ENCODE measurements at places on chromosomes 12 and 14. TPM values are rescaled to one million over a fixed set of nuclear protein-coding genes. Genes with fewer than 3 reads are reported as not detected.

DNA sequence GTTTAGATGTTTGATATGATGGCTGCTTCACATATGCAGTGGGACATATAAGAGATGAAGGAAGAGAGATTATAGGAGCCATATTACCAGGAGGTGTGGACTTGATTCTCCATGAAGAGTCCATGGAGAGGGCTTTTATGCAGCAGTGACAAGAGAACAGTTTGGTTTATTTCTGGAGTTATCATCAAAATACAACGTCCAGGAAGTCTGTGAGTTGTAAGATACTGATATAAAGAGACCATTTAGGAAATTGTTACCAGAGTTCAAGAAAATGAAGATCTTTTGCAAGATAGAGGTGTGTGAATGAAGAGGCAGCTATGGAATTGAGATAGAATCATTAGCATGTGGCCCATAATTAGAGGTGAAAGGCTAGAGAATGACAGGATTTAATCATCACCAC, 431.7 kb downstream of the NPAS3 start:
- DNase-seq, result no peak

DNA sequence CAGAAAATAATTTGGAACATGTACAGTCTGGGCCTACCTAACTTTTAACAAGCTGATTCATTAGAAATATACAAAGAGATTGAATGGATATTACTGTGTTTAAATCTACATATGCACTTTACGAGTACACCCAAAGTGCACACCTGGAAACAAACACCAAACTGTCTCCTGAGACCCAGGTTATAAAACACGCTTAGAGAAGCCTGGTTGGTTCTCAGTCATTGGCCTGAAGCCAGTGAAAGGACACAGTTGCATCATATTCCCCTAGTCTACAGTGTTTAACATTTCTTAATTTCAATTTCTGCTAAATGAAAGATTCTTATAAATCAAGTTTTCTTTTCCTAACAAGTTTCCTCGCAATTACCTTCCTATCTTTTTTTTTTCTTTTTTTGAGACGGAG, 209.5 kb downstream of the FBXL14 start:
- no peak for DNase-seq

DNA sequence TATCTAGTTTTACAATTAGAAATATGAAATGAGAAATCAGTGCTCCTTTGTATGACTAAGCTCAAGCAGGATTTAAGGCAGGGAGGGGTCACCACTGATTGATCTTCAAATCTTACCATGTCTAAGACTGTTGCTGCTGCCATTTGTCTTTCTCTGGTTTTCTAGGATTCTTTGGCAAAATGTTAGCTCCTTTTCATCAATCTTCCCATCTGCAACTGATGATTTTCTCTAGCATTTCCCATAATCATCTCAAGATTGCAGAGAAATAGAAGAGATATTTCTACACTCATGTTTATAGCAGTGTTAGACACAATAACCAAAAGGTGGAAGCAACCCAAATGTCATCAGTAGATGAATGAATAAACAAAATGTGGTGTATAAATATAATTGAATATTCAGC, 175.0 kb downstream of the RAD51B start:
- no peak for DNase-seq

DNA sequence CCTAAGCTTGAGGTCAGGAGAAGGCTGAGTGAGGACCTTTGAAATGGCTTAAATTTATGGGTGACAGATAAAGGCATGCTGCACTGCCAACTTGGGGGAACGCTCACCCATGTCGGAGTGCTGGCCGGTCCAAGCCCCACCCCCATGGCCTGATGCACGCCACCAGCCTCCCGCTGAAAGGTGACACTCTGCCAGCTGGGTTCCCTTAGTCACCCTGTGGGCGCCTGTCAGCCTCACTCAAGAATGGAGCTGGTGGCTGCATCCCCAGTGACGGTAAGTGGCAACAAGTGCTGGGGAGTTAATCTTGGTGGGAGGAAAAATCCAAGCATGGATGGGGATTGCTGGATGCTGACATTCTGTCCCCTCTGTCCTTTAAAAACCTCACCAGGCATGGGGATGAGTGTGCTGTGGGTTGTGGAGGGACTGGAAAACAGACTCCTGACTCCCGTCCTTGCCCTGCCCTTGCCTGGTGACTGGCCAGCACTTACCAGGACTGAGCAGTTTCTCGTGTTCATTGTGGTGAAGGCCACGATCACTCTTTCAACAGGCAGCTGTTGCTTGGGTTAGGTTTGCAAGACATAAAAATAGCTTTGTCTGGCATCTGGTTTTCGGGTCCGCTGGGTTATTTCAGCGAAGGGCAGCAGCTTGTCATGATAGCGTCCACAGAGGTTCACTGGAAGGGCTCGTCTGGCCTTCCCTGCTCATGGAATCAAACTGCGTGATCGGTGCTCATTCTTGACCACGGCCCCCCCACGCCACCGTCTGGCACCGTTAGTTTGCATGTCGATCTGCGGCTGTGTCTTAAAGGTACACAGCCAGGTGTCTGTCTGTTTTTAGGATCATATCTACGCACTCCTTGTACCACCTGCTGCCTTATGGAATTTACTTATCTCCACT, 15.0 kb downstream of the ACACB start:
- DNase-seq, result no peak

- no peak for DNase-seq
Measured at GRCh38 chr14:95097385-95097784, 59.9 kb downstream of the DICER1 start.

DNA sequence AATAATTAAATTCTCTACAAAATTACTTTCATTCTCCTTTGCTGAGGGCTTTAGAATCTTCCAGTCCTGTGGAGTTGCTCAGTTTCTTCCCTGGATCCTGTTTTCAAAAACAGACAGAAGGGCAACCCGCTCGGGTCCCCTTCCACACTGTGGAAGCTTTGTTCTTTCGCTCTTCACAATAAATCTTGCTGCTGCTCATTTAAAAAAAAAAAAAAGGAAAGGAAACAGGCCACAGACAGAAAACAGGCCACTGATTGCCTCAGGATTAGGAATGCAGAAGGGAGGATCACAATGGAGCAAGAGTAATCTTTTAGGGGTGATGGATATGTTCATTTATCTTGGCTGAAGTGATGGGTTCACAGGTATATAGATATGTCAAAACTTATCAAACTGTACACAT, 29.5 kb upstream of the HIGD1C start:
- DNase-seq, result no peak

DNA sequence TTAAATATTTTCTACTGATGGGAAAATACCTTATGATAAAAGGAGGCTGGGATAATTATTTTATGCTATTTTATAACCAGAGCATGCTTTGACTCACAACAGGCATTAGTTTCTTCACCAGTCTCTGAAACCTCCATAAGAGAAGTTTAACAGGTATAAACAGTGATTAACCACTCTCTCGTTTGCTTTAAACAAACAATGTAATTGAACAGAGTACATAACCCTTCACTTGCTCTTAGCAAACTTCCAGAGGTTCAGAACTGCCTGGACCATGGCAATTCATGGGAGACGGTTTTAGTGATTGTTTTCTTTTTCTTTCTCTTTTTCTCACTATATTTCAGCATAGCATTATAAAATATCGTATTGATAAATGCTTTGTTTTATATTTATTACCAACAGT, 35.3 kb downstream of the CFAP251 start:
- DNase-seq, result no peak

GRCh38 chr12:91053951-91054715, 3.7 kb downstream of the KERA start:
- DNase-seq, result no peak

- peak; percentile 44 for DNase-seq
Measured at GRCh38 chr12:113403435-113404415, at the start of gene SDS. TSS of gene SDS (minus strand) at chr12:113403887. CDS start at chr12:113399708, 4,179 bp downstream.

DNA sequence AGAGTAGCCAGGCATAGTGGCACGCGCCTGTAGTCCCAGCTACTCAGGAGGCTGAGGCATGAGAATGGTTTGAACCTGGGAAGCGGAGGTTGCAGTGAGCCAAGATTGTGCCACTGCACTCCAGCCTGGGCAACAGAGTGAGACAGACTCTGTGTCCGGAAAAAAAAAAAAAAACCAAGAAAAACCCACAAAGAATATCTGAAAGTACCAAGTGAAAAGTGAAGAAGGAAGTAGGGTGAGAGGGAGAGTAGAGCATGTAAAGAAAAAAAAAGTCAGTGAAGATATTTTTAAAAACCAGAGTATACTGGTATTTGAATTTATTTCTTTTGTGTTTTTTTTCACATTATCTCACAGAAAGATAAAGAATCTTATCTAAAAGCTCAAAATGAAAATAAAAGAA, 43.3 kb upstream of the ISM2 start:
- no peak for DNase-seq

DNA sequence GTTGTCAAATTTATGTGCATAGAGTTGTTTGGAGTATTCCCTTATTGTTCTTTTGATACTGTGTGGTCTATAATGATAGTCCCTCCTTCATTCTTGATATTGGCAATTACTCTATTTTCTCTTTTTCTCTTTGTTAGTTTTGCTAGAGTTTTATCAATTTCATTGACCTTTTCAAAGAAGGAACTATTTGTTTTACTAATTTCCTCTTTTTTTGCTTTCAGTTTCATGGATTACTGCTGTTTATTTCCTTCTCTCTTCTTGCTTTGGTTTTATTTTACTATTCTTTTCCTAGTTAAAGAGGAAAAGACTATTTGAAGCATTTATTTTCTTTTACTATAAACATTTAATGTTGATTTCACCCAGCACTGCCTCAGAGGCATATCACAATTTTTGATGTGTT, 250.9 kb upstream of the PELI2 start:
- no peak for DNase-seq

GRCh38 chr14:100399052-100399849, 76.1 kb downstream of the SLC25A47 start:
- no peak for DNase-seq

DNA sequence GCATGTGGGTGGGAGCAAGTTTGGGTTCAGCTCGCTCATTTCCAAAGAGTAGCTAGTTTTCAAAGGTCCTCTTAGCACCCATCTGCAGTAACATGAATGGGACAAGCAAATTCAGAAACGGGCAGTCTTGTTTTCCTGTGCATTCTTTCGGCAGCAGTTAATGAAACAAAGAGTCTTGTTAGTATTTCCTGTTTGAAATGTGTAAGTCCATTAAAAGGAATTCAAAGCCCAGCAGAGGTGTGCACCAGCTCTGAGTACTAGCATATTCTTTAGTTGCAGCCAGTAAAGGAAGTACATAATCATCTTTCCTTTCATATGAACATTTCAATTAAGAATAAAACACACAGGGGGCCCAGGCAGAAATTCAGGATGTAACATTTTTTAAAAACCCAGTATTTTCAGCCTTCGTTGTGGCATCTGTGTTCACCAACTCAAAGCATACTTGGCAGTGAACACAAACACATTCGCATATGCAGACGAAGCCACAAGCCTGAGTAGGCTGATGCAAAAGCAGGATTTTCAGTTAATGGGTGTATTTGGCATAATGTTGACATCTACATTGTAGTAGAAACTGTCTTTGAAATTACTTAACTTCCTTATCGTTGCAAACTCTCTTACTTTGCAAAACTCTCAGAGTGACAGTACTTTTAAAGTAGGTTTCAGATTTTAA, 570.0 kb upstream of the FLRT2 start:
- DNase-seq, result no peak

GRCh38 chr14:52348279-52348678, 34.2 kb downstream of the PTGER2 start:
- DNase-seq, result no peak

DNA sequence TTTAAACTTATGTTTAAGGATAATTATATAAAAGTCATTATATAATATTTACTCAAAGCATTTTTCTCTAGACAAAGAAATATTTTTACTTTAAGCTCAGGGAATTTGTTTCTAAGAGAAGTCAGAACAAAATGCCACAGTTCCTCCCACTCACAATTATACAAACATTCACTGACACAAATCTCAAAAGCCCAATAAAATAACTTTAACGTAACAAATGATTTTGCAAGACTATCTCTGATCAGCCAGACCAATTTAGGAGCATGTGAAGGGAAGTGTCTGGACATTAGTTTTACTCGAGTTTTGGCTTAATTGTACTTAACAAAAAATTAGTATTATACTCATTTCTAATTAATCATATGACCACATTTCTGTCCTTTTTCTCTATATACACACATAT, 41.2 kb downstream of the COCH start:
- DNase-seq, result no peak

- DNase-seq, result no peak
Measured at GRCh38 chr14:65336191-65336591, 76.3 kb upstream of the FUT8 start.

- DNase-seq, result peak; percentile 99
Measured at GRCh38 chr12:53675701-53676607, at the start of gene ATP5MC2. TSS of gene ATP5MC2 (minus strand) at chr12:53676083. CDS start at chr12:53672614, 3,469 bp downstream.

GRCh38 chr14:61351477-61351876, 30.1 kb downstream of the PRKCH start:
- DNase-seq, result no peak

GRCh38 chr14:103133210-103134140, 10.2 kb downstream of the TNFAIP2 start:
- DNase-seq, result peak; percentile 7

- no peak for DNase-seq
Measured at GRCh38 chr12:62657363-62657632, 190.7 kb downstream of the MON2 start.

DNA sequence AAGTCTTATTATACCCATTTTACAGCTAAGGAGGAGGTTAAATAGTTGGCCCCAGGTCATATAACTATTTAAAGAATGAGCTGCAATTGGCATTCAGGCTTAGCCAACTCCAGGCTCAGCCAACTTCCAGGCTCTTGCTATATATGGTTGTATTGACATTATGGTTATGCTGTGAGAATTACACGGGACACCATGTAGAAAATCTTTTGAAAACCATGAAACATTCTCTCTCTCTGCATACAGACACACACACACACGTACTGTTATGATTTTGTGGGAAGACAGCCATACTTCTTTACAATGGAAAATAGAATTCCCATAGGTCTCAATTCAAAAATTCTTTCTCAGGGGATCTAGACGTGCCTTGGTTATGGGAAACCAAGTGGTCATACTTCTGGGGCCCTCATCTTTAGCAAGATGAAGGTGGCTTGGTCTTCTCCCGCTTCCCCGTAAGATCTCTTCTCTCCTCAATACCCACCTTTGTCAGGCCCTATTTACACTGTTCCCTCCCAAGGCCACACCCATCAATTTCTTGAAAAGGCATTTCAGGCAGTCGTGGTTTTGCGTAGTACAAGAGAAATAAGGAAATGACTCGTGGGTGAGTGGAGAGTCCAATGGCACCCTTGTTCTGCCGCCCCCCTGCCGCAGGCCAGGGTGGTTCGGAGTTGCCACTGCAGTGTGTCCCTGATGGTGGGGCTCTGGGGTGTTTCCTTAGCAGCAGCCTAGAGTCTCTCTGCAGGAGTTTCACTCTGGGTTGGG, 10.0 kb upstream of the GPRC5A start:
- no peak for DNase-seq

GRCh38 chr12:55847033-55847432, 4.3 kb upstream of the MMP19 start:
- peak; percentile 60 for DNase-seq

Gene NEUROD4
- polyA plus RNA-seq, result not detected

Gene RFLNA
- not detected for polyA plus RNA-seq

Gene KCNK10
- polyA plus RNA-seq, result not detected

Gene ALG10B
- polyA plus RNA-seq, result 2.3 TPM

Gene ACOT6
- polyA plus RNA-seq, result not detected

Gene CARMIL3
- polyA plus RNA-seq, result not detected

Gene BMAL2
- polyA plus RNA-seq, result 1.8 TPM

Gene MYH6
- not detected for polyA plus RNA-seq

Gene CSAD
- 1.4 TPM for polyA plus RNA-seq

Gene MYO1H
- not detected for polyA plus RNA-seq

Gene LRRK2
- 47.9 TPM for polyA plus RNA-seq

Gene NOVA1
- not detected for polyA plus RNA-seq

Gene PAX9
- polyA plus RNA-seq, result not detected

Gene RNASE7
- polyA plus RNA-seq, result not detected

Measured in CD14-positive monocyte (primary cell).